ENCODE measurements at places on chromosomes 2 and 18.

GRCh38 chr2:178211943-178212342, 17.6 kb downstream of the OSBPL6 start:
- DNase-seq, result no peak

DNA sequence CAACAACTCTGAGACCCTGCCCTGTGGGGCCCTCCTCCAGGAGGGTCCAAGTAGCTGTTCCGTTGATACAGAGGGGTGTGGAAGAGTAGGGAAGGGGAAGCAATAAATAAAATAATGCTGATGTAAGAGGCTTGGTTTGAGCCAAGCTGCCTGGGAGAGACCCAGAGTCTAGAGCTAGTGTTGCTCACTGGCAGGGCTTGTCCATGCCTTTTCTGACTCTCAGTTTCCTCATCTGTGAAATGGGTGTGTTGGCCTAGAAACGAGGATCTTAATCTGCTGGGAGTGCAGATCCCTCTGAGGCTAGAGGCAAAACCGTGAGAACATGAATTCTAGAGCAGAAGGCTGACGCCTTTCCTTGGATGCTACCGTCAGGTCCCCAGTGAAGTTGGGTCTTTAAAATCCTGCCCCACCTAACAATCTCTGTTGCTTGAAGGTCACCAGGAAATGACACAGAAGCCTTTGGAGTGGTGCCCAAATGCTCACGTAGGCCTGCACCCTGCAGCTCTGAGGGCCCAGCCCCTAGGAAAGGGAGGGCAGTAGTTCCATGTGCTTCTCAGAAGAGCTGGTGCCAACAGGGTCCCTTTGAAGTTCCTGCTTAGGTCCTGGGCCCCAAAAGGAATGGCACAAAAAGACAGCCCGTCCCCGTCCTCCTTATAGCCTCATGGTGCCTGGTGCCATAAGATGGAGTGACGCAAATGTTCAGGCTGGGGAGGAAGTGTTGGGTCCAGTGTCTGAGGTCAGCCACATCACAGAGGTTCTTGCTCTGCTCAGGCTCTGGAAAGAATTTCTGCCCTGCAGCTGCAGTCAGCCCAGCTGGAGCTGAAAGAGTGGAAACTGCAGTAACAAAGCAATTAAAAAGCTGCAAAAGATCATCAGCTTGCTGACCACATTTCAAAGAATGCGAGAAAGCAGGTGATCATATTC, 73.2 kb upstream of the SMAD2 start:
- no peak for DNase-seq

DNA sequence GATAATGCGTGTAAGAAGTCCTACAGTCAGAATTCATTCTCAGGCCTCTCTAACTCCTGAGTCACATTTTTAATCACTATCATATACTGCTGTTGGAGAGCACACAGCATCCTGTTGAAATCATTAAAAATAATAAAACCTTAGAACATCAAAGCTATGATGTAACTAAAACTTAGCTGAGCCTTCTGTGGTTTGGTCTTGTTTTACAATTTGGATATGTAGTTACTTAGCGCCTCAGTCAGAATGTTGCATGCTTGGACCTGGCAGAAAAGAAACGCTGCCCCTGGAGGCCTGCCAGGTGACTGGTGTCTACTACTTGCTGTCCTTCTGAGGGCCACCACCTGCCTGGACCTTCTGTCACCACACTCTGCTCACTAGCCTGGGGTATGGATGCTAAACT, 261.1 kb upstream of the RASGRP3 start:
- peak; percentile 83 for DNase-seq

DNA sequence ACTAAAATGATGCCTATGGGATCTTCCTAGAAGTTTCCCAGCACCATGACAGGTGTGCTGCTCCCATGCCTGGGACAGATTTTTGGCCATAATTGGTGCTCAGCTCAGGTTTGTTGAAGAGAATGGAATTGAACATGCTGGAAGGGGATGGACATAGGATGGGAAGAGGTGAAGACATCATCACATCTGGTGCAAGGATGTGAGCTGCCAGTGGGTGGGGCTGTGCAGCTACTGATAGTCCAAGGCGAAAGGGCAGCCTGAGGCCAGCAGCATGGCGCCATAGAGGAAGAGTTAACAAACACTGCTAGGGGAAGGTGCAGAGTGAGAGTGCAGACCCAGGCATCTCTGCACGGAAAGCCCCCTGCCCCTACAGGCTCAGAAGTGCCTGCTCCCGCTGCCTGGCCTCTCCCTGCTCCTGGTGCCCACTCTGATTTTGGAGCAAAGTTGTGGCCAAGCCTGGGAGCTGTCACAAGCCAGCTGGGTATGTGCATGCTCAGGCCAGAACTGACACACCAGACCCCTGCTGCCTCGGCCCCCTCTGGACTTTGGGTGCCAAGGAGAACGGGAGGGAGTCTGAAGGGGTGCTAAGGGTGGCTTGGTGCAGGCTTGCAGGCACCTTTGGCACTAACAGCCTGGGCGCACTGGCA, 178.6 kb downstream of the ZBTB7C start:
- no peak for DNase-seq

GRCh38 chr2:216464104-216464720, 34.4 kb upstream of the RPL37A start:
- no peak for DNase-seq

GRCh38 chr2:232652505-232652851, 19.1 kb downstream of the EFHD1 start:
- DNase-seq, result peak; percentile 12

DNA sequence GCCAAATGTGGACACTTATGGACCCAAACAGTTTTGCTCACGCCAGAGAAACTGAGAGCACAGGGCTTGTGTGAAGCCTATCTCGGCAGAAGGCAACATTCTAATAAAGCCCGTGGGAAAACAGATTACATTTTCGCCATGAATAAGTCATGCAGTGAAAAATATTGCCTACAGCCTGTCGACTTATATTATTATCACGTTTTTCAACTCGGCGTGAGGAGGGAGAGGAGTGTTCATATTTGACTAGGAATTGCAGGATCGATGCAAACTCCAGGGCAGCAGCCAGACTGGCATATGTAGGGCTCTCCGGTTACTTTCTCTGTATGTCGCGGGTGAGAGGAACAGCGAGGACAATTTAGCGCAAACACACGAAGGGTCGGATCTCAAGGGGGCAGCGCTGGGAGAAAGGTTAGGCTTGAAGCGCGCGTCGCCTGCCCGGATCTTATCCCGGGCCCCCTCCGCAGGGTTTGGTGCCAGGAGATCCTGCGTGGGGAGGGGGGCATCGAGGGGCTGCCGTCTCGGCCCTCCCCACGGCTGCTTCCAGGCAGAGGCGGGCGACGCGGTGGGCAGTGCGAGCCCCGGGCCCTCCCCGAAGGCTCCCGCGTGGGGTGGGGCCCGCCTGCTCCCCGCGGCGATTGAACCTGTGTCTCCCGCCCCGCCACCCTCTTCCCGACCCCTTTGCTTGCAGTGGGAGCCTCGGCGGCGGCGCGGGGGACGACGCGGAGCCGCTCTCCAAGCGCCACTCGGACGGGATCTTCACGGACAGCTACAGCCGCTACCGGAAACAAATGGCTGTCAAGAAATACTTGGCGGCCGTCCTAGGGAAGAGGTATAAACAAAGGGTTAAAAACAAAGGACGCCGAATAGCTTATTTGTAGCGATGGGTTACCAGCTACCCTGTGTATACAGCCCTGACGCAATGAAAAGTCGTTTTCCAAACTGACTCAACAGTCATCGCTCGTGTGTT, 4.4 kb downstream of the ADCYAP1 start:
- peak; percentile 68 for DNase-seq

DNA sequence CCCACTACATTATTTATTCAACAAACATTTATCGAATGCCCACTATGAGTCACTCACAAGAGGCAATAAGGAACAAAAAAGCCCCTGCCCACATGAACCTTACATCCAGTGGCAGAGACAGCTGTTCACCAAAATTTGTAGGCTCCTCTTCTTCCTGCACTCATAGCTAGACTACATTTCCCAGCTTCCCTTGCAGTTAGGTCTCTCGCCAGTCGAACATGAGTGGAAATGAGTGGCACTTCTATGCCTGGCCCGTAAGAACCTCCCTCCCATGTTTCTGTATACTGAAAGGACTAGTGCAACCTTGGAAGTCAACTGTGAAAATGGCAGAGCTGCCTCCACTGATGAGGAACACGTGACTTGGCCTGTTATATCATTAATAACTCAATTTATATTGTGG, 19.4 kb upstream of the NCOA1 start:
- peak; percentile 27 for DNase-seq

DNA sequence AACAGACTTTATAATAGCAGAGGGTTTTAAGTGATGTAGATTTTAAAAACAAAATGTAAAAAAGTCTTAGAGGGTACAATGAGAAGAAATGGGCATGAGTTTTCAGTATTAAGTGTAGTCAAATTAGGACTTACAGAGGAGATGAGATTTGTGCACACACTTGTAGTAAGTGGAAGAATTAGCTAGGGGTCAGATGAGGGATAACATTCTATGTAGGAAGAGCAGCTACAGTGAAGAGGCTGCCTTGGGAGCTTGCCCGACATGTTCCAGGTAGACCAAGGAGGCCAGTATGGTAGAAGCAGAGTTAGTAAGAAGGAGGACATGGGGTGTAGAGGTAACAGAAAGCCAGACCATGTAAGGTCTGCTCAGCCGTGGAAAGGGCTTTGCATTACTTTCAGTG, 189.2 kb upstream of the DSEL start:
- peak; percentile 22 for DNase-seq

GRCh38 chr2:122856696-122857095, 1101.2 kb downstream of the TSN start:
- DNase-seq, result no peak

DNA sequence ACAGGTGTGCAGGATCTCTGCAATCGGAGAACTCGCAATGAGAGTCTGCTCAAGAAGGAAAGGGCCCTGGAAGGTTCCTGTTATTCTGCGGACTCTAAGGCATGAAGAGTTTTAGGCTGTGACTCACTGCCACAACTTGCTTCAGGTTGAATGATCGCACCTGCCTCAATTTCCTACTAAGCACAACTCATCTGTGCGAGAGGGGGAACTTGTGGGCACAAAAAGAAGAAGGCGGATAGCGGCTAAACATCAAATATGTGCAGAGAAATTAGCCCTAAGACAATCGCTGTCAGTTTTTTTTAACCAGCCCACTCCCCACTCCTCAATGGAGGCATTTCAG, 14.0 kb upstream of the CREG2 start:
- DNase-seq, result no peak

- no peak for DNase-seq
Measured at GRCh38 chr2:102313025-102313424, 1.7 kb downstream of the IL1RL1 start.

DNA sequence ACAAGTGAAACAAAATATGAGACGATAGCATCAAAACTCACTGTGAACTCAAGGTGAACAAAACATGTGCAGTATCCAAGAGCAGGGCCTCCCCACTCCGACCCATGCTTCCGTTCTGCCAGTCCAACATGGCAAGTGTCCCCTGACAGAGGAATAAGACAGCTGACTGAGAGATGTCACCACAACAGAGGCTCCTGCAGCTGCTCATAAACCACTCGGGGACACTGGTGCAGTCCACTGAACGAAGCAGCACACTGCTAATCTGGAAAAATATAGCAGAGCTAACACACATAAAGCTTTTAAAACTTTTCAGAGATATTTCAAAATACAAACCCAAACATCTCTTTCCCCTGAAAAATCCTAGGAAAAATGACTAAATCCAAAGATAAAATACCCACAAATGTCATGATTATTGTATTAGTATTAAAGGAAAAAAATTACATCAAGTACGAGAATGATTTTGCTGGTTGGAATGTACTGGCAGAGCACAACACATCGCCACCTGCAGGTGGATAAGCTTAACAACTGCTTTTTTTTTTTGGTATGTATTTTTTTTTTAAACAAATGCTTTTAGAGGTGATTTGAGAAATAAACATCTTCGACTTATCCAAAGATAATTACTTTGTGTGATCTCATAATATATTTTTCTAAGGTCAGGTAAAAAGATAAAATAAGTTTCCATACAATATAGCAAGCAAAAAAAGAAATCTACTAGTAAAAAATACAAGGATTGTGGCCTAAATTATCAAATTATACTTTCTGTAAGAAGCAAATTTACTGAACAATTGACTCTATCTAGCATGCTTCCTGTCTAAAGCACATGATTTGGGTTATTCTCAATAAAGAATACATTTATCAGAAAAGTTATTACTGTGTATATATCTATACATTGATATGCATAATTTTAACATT, 18.6 kb downstream of the THADA start:
- DNase-seq, result peak; percentile 73

DNA sequence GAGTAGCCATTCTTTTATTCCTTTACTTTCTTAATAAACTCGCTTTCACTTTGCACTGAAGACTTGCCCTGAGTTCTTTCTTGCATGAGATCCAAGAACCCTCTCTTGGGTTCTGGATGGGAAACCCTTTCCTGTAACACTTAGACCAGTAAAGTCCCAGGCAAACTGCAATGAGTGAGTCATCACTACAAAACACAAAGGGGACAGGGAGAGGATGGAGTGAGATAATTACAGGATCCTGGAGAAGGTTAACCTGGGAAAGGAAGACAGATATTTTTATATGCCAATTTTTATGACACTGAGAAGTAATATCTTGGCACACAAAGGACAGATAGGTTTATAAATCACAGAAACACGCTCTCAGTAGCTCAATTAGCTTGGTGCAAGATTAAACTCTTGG, 48.7 kb downstream of the EHD3 start:
- no peak for DNase-seq

DNA sequence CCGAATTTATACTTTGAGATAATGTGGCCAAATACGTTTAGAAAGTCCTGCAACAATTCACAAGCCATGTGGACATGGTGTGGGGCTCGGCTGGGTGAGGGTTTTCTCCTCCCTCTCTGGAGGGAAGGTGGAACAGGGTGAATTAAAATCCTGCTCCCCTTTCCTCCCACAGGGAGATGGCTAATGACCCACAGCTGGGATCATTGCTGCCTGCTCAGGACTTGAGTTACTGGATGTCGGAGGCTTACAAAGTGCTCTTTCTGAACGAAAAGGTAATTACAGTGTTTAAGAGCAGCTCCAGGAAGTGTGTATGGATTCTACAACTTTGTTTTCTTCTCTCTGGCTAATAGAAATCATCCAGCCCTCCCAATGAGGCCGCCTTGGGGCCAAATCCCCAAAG, 97.9 kb upstream of the ALKAL2 start:
- no peak for DNase-seq

- DNase-seq, result no peak
Measured at GRCh38 chr18:6775702-6776101, 46.2 kb downstream of the ARHGAP28 start.

GRCh38 chr18:48254077-48254602, 155.0 kb downstream of the ZBTB7C start:
- no peak for DNase-seq

Measured in NCI-H2171 treated with DMSO at 0.1 percent for 48 hours (cell line).